Naive thymus-derived CD4-positive, alpha-beta T cell (primary cell): ENCODE measurements at places on chromosomes 7 and 10. TPM values are rescaled to one million over a fixed set of nuclear protein-coding genes. Genes with fewer than 3 reads are reported as not detected.
A peak's percentile ranks its signal among the peaks of the same experiment; 100 is the strongest.

Gene FGFBP3
- total RNA-seq: 1.5 and 1.9 TPM in 2 replicates

Gene GPR15LG
- not detected in 2 replicates for total RNA-seq

Gene CDC14C
- not detected for total RNA-seq

Gene C7orf33
- not detected for total RNA-seq

Gene GPR26
- not detected in 2 replicates for total RNA-seq

Gene KEL
- total RNA-seq: 0.11 TPM

Gene PDE6C
- not detected for total RNA-seq

GRCh38 chr10:51815723-51816122 is 116.3 kb upstream of the CSTF2T start:
- H3K27ac ChIP-seq: no peak overlapping the region
- H3K4me1 ChIP-seq: no peaks in the 10 kb centered on the region
- no peak for DNase-seq
- H3K27me3 ChIP-seq: no peaks in the 10 kb centered on the region
- H3K4me3 ChIP-seq: no peak overlapping the region
- no peaks in the 10 kb centered on the region for H3K36me3 ChIP-seq

DNA sequence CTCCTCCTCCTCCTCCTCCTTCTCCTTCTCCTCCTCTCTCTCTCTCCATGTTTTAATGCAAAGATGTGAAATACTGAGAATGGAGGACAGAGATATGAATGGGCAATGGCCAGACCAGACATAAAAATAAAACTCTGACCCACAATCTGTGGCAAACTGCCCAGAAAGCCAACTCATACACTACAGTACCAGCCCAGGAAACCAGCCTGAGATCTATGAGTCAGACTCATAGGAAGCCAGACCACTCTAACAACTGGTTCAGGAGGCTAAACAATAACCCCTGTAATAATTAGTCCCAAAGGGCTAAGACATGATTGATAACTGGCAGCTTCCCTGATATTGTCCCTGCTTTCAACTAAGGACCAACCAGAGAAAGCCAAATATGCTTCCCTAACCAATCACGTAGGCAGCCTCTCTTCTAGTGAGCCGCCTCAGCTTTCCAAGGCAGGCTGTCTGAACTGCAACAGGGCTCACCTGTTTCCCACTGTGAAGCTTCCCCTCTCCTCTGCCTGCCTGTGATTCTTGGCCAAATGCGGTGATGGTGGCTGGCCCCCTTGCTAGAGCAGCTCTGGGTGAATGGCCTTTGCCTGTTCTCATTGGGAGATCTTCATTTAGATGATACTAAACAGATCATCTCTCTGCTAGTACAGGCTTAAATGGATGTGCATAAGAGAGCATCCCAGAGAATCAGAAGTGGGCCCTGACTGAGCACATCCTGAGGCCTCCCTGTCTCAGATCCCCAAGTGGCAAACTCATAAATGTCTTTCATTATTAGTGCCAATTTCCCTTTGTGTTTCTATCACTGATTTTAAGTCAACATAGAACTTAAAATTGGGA is 817.6 kb downstream of the TNS3 start:
- no peak overlapping the region for H3K4me3 ChIP-seq
- H3K4me1 ChIP-seq: no peaks in the 10 kb centered on the region
- no peaks in the 10 kb centered on the region for H3K27me3 ChIP-seq
- H3K27ac ChIP-seq: no peak overlapping the region
- no peaks in the 10 kb centered on the region for H3K36me3 ChIP-seq

DNA sequence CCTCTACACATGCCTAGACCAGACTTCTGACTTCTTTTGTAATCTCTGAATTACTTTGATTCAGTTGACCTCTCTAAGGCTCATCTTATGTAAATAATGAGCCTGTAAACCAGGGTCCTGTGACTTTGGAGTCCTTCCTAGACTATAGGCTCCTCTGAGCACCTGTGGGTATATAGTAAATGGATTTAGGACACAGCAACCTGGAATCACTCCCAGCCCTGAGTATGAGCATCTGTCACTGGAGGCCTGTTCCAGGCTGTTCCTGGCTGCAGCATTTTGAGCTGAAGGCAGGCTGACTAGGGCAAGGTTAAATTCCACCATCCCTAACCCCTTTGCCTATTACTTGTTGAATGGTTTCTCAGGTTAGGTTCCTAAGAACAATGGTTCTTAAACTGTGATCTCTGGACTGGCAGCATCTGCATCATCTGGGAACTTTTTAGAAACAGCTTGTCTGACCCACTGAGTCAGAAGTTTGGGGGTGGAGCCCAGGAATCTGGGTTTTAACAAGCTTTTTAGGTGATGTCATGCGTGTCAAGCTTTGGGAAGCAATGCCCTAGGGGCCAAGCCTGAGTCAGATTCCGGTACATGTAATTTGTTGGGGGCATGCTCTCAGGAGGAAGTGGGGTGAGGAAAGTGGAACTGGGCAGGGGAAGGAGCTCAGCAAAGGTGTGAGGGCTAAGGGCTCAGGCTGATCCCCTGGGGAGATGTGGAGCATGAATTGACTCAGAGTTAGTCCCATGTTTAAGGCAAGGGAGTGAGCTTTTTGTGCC is 28.2 kb downstream of the MINDY4 start:
- H3K36me3 ChIP-seq: no peaks in the 10 kb centered on the region
- no peaks in the 10 kb centered on the region for H3K27me3 ChIP-seq
- H3K4me1 ChIP-seq: peaks cover 6% of the 10 kb centered on the region
- no peak overlapping the region for H3K4me3 ChIP-seq
- H3K27ac ChIP-seq: no peak overlapping the region

- no peaks in the 10 kb centered on the region for H3K4me1 ChIP-seq
- H3K27ac ChIP-seq: no peak within 1 kb of the TSS
- no peaks in the 10 kb centered on the region for H3K27me3 ChIP-seq
- H3K36me3 ChIP-seq: no peaks in the 10 kb centered on the region
- no peak for DNase-seq
Measured at GRCh38 chr7:95772298-95772770, at the start of gene DYNC1I1. DYNC1I1 (plus strand) TSS chr7:95772554; CDS start chr7:95804730, 32,176 bp downstream.

DNA sequence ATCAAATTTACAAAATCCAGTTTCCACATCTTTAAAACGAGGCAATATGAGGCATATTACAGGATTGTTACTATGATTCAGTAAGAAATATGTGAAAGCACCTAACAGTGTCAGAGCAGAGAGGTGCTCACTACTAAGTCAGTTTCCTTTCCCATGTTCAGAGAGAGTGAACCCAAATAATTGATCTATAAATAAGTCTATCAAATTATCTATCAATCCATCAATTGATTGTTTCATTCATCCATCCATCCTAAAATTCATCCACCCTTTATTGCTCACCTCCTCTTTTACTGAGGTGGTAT is 340.8 kb downstream of the SUGCT start:
- H3K27me3 ChIP-seq: no peaks in the 10 kb centered on the region
- H3K36me3 ChIP-seq: no peaks in the 10 kb centered on the region
- no peak overlapping the region for H3K4me3 ChIP-seq
- H3K4me1 ChIP-seq: no peaks in the 10 kb centered on the region
- DNase-seq: no peak

DNA sequence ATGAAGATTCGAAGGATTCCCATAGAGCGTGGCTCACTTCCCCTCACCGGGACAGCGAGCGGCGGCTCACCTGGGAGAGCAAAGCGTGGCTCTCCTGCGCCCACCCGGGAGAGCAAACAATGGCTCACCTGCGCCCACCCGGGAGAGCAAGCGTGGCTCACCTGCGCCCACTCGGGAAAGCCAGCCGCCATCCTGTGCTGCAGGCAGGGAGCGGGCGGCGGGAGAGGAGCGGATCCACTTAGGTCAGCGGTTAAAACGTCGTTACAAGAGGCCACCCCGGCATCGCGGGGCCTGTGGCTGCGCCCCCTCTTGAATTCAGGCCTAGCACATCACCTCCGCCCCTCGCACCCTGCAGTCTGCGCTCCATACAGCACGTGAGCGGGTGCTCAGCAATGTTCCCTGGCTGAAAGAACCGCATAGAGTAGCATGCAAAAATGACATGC is 461 bp upstream of the FIGNL1 start:
- H3K36me3 ChIP-seq: no peaks in the 10 kb centered on the region
- peak overlapping the region; percentile 63 for H3K4me3 ChIP-seq
- DNase-seq: no peak
- peaks cover 13% of the 10 kb centered on the region for H3K4me1 ChIP-seq

- DNase-seq: no peak
- H3K4me3 ChIP-seq: peak overlapping the region; percentile 72
- H3K4me1 ChIP-seq: peaks cover 36% of the 10 kb centered on the region
- H3K27ac ChIP-seq: peak overlapping the region; percentile 85
- H3K36me3 ChIP-seq: peaks cover 11% of the 10 kb centered on the region
Measured at GRCh38 chr10:59904426-59905065, 1.8 kb downstream of the CCDC6 start.

DNA sequence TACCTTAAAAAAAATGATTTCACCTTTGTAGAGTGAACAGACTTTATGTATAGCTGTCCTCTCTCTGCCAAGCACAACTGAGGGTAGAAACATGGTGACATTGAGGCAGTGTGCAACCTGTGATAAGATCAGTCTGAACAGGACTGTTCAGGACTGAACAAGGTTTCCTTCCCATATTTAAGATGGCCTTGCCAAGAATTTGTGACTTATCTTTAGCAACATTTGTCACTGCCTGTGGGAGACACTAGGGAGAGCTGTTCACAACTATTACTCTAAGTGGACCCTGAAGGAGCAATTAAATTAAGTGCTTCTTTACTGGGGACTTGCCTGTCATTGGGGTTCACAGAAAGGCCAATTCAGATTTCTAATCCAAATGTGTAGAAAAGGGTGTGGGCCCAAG is 6.7 kb downstream of the OR13A1 start:
- H3K36me3 ChIP-seq: no peaks in the 10 kb centered on the region
- no peaks in the 10 kb centered on the region for H3K4me1 ChIP-seq
- no peak overlapping the region for H3K27ac ChIP-seq

GRCh38 chr7:127954357-127954748 is 76.9 kb downstream of the LRRC4 start:
- H3K36me3 ChIP-seq: no peaks in the 10 kb centered on the region
- DNase-seq: no peak
- no peaks in the 10 kb centered on the region for H3K27me3 ChIP-seq
- H3K27ac ChIP-seq: no peak overlapping the region
- H3K4me1 ChIP-seq: no peaks in the 10 kb centered on the region

GRCh38 chr10:127451628-127452027 is 97.5 kb upstream of the NPS start:
- no peaks in the 10 kb centered on the region for H3K4me1 ChIP-seq
- no peaks in the 10 kb centered on the region for H3K27me3 ChIP-seq
- no peaks in the 10 kb centered on the region for H3K36me3 ChIP-seq

GRCh38 chr7:157634401-157635147 is 297.8 kb downstream of the DNAJB6 start:
- H3K4me3 ChIP-seq: no peak overlapping the region
- no peaks in the 10 kb centered on the region for H3K27me3 ChIP-seq
- H3K36me3 ChIP-seq: no peaks in the 10 kb centered on the region
- H3K27ac ChIP-seq: no peak overlapping the region
